ENCODE measurements at places on chromosomes 1 and 21.

DNA sequence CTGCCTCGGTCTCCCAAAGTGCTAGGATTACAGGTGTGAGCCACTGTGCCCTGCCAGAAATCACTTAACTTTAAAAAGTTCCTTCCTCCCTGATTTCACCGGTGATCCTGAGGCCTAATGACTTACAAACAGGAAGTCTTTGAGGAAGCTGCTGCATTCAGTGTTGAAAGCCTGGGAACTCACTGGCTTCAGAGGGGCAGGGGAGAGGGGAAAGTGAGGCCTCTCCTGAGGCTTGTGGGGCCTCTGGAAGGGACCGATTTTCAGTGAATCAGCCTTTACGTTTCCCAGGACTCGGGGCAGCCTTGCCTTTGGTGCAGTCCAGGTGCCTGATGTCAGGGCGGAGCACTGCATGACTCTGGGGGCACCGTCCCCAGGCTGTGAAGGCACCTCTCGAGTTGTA, 30.1 kb upstream of the ARHGEF10L start:
- DNase-seq, result no peak

GRCh38 chr1:186780076-186780475, 48.7 kb upstream of the PLA2G4A start:
- no peak for DNase-seq

- DNase-seq, result no peak
Observed at GRCh38 chr21:26743524-26743923, 101.7 kb downstream of the ADAMTS1 start.

- no peak for DNase-seq
Observed at GRCh38 chr1:112887599-112888283, 68.3 kb downstream of the SLC16A1 start.

DNA sequence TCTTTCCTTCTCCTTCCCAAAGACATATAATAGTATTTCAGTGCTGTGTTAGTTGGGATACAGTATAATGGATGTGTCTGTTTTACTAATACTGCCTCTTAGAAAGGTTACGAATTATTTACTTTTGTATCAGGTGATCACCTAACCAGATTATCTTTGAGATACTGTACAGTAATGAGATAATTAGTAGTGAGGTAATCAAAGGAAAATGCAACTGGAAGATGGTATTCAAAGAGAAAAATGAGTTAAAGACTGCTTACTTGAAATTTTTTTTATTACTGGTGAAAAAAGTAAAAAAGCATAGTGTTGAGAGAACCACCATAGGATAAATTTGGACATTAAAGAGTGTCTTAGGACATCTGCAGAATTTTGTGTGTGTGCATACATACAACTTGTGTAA, 10.9 kb downstream of the SMG7 start:
- no peak for DNase-seq

DNA sequence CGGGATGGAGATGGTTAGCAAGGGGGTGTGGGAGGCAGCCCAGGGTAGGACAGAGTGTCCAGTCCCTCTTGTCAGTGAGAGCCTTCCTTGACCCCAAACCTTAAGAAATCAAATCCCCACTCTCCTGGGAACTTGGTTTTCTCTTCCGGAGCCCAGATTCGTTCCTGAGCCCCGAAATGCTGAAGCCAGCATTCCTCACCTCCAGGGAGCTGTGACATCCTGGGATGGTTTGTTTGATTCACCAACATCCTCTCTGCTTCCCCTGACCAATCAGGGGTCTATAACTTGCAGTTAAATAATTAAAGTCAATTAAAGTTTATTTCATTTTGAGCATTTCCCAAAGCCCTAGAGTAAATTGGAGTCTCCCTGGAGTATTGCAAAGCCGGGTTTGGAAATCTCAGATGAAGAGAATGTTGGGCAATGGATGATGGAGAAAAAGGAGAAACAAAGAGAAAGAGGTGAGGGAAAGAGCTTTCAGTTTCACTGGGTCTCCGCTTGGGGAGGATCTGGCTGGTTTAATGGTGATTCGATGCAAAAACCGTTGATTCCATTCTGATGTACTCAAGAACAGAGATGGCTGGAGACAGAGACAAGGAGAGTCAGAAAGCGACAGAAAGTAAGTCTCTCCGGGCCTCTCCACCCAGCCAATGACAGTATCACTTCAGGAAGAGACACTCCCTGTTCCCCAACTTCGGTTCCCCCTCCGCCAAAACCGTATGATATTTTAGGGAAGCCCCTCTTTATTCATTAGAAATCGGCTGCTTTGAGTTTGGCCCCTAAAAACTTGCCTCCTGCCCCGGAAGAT, 12.8 kb upstream of the ALX3 start:
- DNase-seq, result no peak

GRCh38 chr1:171279678-171280077, 31.4 kb downstream of the FMO1 start:
- DNase-seq, result no peak

- no peak for DNase-seq
Observed at GRCh38 chr1:180250883-180251509, 20.9 kb downstream of the LHX4 start.

DNA sequence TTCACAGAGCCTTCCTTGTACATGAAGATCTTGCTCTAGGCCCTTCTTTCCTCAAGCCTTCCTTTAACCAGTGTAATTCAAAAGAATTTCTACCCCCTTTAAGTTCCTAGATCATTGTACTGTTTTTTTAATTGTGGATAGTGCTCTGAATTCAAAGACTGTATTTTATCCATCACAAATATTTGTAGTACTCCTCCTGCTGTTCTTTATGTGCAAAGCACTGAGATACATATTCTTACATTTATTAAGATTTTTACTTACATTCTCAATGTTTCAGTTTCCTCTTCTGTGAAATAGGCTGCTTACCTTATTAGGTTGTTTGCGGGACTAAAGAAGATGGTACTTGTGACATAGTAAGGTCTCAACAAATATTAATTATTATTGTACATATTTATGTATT, 168.8 kb upstream of the PDE4B start:
- no peak for DNase-seq

DNA sequence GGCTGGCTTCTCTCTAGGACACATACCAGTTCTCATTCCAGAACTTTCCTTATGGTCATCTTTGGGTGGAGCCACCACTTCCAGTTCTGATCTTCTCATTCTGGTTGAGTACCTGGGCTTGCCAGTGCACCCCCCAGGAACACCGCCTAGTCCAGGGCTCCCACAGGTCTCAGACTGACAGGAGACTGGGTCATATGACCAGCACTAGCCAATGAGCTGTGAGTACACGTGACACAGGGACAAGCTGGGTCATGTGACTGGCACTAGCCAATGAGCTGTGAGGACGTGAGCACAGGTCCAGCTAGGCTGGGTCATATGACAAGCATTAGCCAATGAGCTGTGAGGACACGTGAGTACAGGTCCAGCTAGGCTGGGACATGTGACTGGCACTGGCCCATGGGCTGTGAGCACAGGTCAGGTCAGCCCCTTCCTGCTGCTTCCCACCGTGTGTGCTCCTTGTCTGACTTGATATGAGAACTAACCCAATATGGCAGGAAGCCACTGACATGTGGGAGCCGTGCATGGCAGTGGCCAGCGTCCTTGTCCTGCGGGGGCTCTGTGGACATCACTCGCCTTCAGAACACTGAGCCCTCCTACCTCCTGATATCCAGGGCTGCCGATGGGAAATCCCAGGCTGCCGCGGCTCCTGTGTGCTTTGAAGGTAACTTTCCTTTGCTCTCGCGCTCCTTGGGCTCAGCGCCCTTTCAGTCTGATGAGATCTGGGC, 22.7 kb downstream of the KRTAP10-1 start:
- no peak for DNase-seq

DNA sequence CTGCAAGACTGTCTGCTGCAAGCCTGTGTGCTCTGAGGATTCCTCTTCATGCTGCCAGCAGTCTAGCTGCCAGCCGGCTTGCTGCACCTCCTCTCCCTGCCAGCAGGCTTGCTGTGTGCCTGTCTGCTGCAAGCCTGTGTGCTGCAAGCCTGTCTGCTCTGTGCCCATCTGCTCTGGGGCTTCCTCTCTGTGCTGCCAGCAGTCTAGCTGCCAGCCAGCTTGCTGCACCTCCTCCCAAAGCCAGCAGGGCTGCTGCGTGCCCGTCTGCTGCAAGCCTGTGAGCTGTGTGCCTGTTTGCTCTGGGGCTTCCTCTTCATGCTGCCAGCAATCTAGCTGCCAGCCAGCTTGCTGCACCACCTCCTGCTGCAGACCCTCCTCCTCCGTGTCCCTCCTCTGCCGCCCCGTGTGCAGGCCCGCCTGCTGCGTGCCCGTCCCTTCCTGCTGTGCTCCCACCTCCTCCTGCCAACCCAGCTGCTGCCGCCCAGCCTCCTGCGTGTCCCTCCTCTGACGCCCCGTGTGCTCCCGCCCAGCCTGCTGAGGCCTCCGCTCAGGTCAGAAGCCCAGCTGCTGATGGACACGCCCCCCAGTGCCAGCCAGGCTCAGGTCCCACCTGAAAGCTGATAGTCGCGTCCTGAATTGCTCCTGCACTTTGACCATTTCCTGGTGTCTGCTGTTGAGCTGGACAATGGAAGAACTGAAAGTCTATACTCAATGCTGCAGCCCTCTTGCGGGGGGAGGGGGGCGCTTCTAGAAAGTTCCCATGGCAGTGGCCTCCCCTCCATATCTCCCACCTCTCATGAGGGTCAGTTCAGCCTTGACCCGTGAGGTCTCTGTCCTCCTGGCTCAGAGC, 1.2 kb downstream of the KRTAP10-4 start:
- no peak for DNase-seq

GRCh38 chr1:222829868-222830267, 15.0 kb downstream of the DISP1 start:
- DNase-seq, result no peak

DNA sequence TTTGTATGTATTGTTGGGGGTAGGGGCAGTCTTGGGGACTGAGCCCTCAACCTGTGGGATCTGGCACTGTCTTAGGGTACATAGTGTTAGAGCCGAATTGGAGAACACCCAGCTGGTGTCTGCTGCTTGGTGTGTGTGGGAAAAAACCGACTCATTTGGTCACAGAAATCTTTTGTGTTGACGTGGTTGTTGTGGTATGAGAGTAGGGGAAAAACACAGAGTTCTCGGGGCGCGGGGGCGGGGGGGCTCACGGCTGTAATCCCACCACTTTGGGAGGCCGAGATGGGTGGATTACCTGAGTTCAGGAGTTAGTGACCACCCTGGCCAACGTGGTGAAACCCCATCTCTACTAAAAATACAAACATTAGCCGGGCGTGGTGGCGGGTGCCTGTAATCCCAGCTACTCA, 15.3 kb upstream of the SRSF10 start:
- no peak for DNase-seq

DNA sequence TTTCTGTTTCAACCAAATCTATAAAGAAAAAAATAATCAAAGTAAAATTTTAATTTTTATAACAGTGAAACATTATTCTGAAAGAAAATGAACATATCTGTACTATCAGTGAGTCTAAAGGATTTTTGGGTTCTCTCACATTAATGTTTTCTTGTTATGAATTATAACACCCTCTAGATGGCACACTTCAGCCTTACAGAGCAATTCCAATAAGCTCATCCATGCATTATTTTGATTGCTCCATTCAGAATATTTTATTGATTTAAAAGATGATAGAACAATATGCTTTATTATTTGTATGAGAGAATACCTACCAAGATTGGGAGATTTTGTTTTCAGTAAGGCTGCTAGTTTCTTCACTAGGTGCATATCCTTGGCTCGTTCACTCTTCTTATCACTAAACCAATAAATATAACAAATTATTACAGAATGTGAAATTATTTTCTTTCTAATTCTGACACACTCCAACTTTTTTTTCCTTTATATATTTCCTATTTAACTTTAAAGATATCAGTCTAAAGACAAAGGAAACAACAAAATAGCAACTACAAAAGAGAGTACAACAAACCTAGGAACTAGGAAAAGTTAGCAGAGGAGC, 82.4 kb downstream of the RAB3GAP2 start:
- DNase-seq, result no peak

- DNase-seq, result no peak
Observed at GRCh38 chr1:89908672-89909436, 86.1 kb upstream of the ZNF326 start.

DNA sequence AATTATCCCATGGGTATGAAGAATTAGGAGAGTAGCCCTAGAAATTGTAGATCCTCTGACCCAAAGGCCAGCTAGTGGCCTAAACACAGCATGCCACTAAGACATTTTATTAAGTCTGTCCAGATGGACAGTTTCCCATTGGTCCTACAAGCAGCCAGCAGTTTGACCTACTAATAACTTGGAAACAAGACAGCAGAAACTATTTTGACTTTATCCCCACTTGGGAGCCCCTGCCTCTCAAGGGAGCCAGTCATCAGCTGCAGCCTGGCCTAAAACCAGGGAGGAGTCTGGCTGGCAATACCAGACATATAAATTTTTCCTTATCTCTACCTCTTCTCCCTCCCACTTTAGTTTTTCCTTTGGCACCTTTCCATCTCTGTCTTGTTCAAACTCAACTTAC, 222.6 kb upstream of the KCTD3 start:
- DNase-seq, result no peak

DNA sequence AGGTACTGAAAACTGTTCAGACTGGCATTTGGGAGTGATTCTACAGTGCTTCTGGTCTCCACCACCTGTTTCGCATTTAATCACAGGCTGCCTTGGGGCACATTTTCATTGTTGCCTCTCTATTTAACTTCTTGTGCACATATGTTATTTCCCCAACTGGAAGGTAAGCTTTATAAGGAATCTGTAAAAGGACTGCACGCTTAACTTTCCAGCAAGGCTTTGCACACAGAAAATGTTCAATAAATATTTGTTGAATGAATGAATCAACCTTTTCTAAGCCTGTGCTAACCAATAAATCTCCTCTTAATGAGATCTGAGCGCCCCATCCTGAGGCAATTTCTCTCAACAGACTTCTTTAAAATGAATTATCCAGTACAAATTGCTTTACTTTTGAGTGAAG, 84.3 kb upstream of the ARHGAP29 start:
- no peak for DNase-seq

DNA sequence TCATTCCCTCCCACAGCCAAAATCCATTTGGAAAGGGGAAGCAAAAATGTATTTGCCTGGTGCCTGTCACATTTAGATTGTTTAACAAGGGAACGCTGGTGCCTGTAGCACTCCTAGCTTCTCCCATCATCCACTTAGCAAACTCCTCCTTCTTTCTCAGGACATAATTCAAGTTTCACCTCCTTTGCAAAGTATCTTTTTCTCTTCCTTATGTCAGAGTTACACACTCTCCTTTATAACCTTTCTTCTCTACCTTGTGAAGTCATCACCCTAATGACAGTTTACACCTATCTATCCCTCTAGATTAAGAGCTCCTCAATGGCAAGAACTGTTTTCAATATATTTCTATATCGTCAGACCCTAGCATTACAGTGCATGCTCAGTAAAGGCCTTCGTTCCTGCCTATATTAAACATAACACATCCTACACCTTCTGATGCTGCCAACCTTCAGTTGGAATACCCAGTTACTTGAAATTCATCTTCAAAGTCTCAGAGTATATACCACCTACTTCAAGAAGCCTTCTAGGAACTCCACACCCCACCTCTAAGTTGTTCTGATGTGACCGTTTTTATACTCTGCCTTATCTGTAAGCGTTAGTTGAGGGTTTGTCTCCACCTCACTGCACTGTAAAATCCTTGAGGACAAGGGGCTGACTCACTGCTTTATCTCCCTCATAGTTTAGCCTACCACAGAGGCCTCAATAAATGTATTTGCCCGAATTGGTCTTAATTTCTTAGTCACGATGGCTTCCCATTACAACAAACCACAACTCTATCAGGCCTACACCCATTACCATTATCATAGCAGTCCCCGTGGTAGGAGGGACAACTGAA, 1.0 kb upstream of the EPS15 start:
- DNase-seq, result no peak
